ENCODE measurements at places on chromosomes 2 and 18.

GRCh38 chr2:25368660-25369059, 26.9 kb upstream of the DNMT3A start:
- no peak for DNase-seq

DNA sequence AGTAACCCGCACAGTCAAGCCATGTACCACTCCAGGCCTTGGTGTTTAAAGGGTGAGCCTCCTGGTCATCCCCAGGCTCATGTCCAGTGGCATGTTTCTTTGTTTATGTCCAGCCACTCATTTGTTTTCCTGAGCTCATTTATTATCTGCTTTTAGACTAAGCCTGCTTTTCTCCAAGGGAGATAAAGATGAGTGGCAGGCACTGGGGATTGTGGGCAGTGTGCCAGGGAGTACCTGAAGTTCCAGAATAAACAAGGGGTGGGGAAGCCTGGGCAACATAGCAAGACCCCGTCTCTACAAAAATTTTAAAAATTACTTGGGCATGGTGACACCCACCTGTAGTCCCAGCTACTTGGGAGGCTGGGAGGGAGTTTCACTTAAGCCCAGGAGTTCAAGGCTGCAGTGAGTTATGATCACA, 1.9 kb downstream of the ANXA4 start:
- no peak for DNase-seq

DNA sequence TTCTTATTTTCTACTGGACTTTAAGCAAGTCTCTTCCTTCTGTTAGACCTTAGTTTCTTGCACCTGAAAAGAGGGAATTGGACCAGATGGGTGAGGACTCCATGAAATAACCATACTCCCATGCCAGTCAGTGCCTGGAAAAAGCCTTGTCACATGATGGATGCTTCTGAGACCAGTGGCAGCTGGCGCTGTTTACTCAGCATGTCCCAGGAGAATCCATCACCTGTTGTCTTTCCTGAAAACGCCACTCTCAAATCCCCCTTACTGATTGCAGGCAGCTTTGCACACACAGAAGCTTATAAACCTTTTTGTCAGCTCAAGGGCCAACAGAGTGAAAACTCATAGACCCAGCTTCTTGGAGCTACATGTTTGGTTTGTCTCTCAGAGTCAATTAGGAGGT, 117.6 kb downstream of the POLE4 start:
- no peak for DNase-seq

DNA sequence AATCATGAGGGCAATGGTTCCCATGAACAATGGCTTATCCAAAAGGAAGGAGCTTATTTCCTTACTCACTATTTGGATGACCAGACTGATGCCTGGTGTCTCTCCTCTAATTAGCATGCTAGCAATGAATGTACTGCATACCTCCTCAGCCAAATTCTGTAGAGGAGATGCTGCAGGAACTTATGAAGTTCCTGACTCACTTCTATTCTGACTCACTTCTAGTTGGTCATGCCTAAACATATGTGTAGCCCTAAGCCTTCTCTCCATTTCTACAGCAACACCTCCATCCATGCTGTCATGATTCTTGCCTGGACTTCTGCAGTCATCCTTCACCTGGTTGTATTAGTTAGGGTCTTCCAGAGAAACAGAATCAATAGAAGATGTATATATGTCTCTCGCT, 59.9 kb upstream of the MRPS9 start:
- no peak for DNase-seq

- no peak for DNase-seq
Observed at GRCh38 chr2:109333414-109334210, 204.6 kb downstream of the SH3RF3 start.

- no peak for DNase-seq
Observed at GRCh38 chr2:109467701-109468100, 146.1 kb downstream of the SEPTIN10 start.

- no peak for DNase-seq
Observed at GRCh38 chr2:8371653-8372052, 310.2 kb upstream of the ID2 start.

DNA sequence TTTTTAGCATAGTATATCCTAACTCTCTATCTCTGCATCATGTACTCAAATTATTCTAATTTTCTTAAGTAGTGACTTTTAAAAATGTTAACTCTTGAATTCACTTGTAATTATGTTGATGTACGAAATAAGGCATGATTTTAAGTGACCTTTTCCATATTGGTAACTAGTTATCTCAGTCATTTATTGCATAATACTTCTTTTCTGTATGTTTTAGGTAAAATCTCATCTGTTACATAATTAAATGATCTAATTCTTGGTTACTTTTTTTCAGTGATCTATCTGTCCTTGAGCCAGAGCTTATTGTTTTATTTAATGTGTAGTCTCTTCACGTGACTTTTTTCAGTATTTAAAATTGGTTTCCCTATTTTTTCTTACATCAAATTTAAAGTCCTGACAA, 4.8 kb upstream of the UBE2E3 start:
- DNase-seq, result no peak

DNA sequence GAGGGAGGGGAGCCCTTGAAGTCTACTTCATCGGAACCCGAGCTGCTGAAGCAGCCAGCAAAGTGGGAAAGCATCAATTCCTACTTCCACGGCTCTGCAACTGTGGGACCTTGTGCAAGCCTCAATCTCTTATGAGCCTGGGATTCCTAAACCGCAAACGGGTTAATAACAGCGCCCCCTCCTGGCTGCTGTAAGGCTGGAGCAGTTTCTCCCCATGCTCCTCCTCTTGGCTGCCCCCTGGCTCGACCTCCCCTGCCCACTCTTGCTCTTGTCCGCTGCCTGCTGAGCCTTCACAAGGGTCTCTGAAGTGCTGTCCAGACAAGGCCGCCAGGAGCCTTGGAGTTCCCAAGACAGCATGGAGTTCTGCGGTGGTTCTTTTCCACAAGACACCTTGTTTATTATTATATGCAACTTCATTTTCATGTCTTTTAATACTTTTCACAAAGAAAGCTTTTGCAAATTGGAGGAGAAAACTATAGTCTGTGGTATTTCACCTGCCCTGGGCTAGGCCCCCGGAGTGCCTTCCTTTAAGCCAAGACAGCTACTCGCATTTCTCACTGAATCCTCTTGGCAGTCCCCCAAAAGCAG, 157.2 kb downstream of the DDX1 start:
- peak; percentile 45 for DNase-seq

GRCh38 chr2:18514526-18515461, 45.7 kb downstream of the RDH14 start:
- no peak for DNase-seq

- no peak for DNase-seq
Observed at GRCh38 chr2:100733391-100734187, 86.3 kb upstream of the NPAS2 start.

GRCh38 chr2:17827316-17827715, 11.1 kb downstream of the MSGN1 start:
- no peak for DNase-seq

GRCh38 chr2:218970894-218971293, 11.4 kb downstream of the CDK5R2 start:
- DNase-seq, result no peak

- no peak for DNase-seq
Observed at GRCh38 chr2:69202327-69202726, 184.7 kb downstream of the GFPT1 start.

DNA sequence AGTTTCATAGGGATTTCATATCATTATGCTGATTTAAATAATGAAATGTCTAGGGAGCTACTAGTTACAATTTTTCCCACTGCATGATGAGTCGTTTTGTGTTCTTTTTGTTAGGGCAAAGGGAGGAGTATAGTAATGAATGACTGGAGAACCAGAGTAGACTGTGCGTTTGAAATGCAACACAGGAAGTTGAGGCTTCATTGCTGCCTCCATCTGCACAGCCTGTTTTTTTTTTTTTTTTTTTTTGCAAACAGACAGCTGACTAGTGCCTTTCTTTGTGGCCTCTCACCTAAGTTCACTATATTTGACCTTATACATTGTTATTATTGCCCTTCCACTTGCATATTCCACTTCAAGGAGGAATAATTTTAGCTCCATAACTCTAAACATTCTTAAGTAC, 286.7 kb upstream of the LRRTM1 start:
- no peak for DNase-seq

GRCh38 chr2:128727404-128727803, 408.7 kb upstream of the HS6ST1 start:
- no peak for DNase-seq

- DNase-seq, result no peak
Observed at GRCh38 chr2:127254386-127254981, 34.4 kb upstream of the CYP27C1 start.

DNA sequence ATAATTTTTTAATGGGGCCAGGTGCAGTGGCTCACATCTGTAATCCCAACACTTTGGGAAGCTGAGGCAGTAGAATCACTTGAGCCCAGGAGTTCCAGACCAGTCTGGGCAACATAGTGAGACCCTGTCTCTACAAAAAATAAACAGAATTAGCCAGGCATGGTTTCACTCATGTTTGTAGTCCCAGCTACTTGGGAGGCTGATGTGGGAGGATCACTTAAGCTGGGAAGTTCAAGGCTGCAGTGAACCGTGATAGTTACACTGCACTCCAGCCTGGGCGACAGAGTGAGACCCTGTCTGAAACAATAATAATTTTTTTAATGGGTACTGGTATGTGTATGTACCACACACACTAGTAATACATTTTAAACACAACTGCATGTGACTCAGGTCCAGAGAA, 2.4 kb downstream of the ARL6IP6 start:
- DNase-seq, result no peak

DNA sequence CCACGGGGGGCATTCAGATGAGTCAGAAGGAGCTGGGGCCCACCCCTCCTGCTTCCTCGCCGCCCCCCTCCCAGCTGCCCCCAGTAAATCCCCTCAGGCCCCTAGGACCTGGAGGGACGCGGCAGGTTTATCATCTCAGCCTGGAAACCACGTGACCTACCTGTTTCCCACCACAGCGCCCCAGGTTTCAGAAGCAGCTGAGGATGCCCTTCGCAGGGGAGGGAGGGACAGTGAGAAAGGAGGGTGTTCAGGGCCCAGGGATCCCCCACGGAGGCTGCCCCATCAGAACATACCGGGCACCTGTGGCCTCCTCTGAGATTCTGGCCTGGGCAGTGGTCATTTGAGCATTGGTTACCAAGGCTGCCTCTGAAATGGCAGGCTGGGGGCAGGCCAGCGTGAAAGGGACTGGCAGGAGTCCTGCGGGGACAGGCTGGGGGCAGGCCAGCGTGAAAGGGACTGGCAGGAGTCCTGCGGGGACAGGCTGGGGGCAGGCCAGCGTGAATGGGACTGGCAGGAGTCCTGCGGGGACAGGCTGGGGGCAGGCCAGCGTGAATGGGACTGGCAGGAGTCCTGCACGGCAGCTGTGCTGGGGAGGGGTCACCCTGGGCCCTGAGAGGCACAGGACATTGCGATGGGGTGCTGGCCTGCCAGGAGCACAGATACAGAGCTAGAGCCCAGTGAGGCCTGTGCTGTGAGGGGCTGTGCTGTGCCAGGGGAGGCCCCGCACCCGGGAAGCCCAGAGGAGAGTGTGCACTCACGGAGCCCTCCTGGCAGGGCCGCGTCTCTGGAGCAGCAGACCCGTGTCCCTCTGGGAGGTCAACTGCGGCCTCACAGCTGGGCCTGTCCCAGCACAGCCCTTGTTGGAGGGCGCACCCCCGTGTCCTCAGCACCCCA, 1.6 kb downstream of the NEU4 start:
- no peak for DNase-seq

DNA sequence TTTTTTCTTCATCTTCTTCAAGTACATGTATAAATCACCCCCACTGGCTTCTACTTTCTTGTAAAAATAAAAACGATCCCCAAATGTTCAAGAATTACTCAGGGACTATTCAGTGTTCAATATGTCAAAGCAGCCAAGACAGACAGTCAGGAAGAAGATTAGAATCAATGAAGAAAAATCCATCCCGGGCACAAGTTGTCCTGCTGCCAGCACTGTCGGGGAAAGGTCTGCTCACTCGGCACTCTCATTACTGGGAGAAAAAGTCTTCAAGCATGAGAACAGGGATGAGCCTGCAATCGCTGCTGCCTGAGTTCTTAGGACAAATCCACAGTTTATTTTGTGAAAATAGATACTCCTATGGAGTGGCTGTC, 482.8 kb upstream of the KLHL29 start:
- DNase-seq, result no peak

GRCh38 chr18:4264347-4264791, 190.7 kb downstream of the DLGAP1 start:
- DNase-seq, result no peak

GRCh38 chr2:66813525-66813924, 378.6 kb downstream of the MEIS1 start:
- DNase-seq, result no peak

DNA sequence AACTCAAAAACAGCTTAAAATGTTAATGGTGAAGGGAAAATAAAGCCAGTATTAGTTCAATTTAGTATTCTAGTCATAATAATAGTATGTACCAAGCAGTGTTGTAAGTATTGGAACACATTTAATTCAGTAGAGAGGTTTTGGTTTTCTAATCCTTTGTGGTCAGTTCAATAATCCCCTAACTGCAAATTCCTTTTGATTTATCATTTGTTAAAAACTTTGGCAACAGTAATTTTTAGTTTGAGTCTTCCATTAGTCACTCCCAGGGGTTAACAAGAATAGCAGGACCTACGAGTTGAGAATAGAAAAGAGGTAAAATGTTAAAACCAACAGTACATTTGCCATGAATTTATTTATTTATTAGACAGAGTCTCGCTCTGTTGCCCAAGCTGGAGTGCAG, 10.7 kb downstream of the MRPL44 start:
- no peak for DNase-seq

DNA sequence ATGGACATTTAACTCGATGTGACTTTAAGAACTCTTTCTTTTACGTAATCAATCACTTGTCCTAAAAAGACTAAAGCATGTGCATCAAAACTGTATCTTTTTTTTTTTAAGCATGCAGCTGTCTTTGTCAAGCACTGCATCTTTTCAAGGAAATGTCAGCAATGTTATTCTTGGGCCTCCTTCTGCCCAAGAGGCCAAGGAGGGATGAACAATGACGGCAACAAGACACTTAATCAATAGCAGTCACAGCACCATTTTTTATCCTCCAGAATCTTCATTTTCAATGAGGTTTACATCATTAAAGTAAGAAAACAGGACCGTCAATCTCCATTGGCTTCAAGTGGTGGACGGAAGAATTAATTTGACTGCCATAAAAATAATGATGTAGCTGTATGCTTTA, 253.8 kb downstream of the AFF3 start:
- DNase-seq, result no peak

DNA sequence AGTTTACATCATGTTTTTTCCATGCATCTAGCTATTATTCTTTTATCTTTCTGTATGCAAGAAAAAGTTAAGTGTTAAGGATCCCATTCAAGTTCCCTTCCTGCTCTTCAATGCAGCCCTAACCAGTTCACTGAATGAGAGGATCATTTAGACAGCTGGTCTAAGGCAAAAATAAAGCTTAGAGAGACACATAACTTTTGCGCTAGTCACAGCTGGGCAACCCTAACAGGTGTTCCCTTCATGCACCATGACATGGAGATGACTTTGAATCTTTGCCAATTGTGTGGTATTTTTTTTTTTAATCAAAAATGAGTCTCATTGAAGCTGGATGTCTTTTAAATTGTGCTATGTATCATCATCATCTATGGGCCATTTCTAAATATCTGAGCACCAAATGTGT, 393.8 kb upstream of the CYRIA start:
- peak; percentile 30 for DNase-seq

- no peak for DNase-seq
Observed at GRCh38 chr2:43085929-43086328, 140.5 kb downstream of the ZFP36L2 start.

- no peak for DNase-seq
Observed at GRCh38 chr2:32804205-32804604, 142.5 kb upstream of the LTBP1 start.

GRCh38 chr2:231308631-231309428, 86.7 kb upstream of the B3GNT7 start:
- DNase-seq, result no peak

GRCh38 chr2:36701391-36701795, 4.9 kb downstream of the VIT start:
- no peak for DNase-seq
